ENCODE measurements at places on chromosomes 6 and 20. TPM values are rescaled to one million over a fixed set of nuclear protein-coding genes. Genes with fewer than 3 reads are reported as not detected.

- no peak for DNase-seq
- H3K27ac ChIP-seq: no peak overlapping the region
- no peak overlapping the region for H3K4me3 ChIP-seq
- no peaks in the 10 kb centered on the region for H3K4me1 ChIP-seq
These were observed 7.9 kb upstream of the SLC22A16 start for GRCh38 chr6:110484321-110484720.

GRCh38 chr20:41191562-41192500 is 54.5 kb downstream of the PLCG1 start:
- no peaks in the 10 kb centered on the region for H3K27me3 ChIP-seq
- H3K36me3 ChIP-seq: peaks cover 28% of the 10 kb centered on the region
- H3K4me3 ChIP-seq: no peak overlapping the region
- no peak overlapping the region for H3K27ac ChIP-seq

Gene OLIG3
- total RNA-seq: not detected

DNA sequence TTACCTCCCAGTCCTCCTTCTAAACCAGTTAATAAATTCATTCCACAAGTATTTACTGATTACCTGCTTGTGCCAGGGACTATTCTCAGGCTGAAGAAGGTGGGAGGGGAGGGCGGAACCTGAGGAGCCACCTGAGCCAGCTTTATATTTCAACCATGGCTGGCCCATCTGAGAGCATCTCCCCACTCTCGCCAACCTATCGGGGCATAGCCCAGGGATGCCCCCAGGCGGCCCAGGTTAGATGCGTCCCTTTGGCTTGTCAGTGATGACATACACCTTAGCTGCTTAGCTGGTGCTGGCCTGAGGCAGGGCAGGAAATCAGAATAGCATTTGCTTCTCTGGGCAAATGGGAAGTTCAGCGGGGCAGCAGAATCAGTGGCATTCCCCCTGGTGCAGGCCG is 4.9 kb upstream of the AAR2 start:
- peaks cover 9% of the 10 kb centered on the region for H3K27me3 ChIP-seq
- no peaks in the 10 kb centered on the region for H3K36me3 ChIP-seq
- no peak for DNase-seq
- peaks cover 19% of the 10 kb centered on the region for H3K4me1 ChIP-seq

GRCh38 chr6:126945812-126946360 is 172.6 kb upstream of the RSPO3 start:
- no peak overlapping the region for H3K27ac ChIP-seq
- no peaks in the 10 kb centered on the region for H3K4me1 ChIP-seq
